Stimulated activated CD8-positive, alpha-beta memory T cell treated with anti-CD3 and anti-CD28 coated beads, Interleukin-4, amount 100 ng/mL, for 48 hours (primary cell): ENCODE measurements at places on chromosomes 4 and X.

GRCh38 chr4:88144048-88144447, 14.4 kb downstream of the ABCG2 start:
- no peak for DNase-seq

GRCh38 chr4:39335566-39335965, 30.6 kb downstream of the RFC1 start:
- DNase-seq: no peak

GRCh38 chr4:1271686-1272085, 18.0 kb upstream of the MAEA start:
- DNase-seq: no peak

- DNase-seq: no peak
Measured at GRCh38 chr4:156547439-156547838, 424.2 kb downstream of the PDGFC start.

DNA sequence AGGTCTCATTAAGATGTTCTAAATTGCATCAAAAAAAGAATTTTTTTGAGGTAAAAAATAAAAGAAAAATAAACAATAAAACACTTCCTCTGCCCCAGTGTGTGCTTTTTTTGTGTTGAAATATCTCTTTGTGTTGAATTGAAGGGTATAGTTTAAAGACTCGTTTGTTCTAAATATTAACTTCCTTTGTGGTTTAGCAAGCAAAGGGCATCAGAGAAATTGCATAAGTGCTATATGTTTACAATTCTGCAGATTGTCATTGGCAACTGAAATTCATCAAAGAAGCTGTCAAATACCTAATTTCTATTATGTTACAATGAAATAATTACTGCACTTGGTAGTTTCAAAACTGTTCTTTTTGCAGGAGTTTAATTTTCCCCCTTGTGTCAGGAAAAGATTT, 260.5 kb downstream of the DKK2 start:
- no peak for DNase-seq

DNA sequence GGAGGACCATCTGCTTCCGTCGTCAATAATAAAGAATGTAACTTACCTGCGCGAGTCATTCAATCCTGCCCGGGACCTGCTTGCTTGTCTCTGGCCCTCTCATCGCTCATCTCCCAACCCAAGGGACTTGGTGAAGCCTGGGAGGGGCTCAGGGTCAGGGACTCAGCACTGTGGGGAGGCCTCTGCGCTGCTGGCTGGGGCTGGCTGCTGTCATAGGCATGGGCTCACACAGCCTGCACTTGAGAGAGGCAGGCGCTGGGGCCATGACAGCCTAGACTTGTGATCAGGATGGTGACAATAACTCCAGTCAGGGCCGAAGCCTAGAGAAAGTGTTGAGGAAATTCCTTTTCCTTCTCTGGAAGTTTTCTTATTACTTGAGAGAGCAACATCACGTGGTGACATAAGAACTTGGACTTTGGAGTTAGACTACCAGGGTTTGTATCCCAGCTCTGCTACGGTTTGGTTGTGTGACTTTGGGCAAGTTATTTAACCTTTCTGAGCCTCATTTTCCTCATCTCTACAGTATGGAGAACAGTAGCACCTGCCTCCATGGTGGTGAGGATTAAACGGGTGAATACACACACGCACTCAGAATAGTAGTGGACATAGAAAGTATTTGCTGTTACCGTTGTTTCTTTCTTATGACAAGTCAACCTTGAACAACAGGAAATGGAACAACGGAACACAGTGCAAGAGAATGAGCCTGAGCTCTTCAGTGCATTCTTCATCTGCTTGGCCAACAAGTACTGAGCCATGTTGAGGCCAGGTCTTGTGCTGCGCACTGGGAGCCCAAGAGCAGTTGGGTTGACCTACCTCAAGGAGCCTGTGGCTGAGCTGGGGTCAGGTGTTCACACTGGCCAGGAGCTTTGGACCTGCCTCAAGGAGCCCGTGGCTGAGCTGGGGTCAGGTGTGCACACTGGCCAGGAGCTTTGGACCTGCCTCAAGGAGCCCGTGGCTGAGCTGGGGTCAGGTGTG, 60.5 kb downstream of the TBC1D14 start:
- peak; percentile 15 for DNase-seq

DNA sequence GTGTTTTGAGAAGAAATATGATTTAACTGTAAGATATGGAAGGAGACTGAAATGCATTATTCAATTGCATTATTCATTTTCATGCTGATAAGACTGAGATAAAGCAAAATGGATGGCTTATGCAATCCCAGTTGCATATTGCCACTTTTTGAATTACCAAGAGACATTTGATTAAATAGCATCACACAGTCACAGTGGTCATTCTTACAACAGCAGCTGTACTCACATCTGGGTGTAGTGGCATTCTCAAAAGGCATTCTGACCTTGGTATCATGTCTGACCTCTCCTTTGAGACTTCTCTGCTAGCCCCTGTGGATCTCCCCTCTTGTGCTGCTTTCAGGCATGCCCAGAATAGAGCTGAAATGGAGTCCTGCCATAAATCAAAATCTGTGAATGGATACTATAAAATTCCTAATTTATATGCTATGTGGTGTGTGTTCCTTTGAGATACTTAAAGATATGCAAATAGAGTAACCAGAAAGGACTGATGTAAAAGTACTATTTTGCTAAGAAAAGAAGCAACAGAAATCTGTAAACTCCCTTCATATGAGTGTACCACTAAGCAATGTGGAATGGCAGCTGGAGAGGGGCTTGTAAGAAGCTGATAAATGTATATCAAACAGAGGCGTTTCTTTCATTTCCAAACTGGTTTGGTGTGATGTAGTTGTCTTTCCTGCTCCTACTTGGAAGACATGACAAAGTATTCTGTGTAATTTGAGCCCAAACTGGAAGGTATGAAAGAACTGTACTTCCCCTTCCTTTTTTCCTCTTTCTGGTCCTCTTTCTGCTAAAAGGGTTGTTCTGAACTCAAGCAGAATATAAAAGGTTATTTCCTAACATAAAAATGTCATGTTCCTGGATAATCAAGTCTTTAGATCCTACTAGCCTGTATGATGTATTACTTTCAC, 25.4 kb upstream of the METAP1 start:
- no peak for DNase-seq

GRCh38 chr4:38411092-38411491, 252.9 kb upstream of the KLF3 start:
- DNase-seq: peak; percentile 35

- DNase-seq: no peak
Measured at GRCh38 chr4:139655116-139655515, 10.5 kb upstream of the MGST2 start.

DNA sequence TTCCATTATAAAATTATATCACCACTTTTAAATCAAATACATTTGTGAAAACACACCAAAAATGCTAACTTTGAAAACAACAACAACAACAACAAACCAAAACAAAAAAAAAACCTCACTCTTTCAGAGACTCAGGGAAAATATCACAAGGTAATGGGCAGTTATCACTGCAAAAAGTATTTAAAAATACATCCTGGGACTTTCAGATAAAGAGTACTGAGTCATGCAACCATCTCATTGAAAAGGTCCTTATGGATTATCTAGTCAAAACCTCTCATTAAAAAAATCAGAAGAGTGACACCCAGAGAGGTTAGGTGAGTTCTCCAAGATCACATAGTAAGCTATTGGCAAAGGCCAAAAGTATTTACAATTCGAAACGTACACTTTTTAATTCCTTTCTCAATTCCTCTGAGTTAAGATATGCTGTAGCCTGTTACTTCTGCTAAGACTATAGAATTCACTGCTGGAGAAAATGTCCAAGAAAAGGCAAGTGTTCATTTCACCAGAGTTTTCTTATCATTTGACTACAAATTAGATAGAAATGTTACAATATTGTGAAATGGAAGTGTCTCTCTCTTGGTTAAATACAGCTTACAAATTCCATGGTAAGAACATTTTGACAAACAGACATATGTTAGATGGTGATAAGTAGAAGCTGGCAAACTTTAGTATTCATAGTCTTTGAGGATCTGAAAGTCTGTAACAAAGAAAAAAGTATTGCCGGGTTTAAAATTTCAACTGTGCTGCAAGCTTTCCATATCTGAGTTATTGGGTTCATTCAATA, 9.3 kb downstream of the STX18 start:
- DNase-seq: no peak

DNA sequence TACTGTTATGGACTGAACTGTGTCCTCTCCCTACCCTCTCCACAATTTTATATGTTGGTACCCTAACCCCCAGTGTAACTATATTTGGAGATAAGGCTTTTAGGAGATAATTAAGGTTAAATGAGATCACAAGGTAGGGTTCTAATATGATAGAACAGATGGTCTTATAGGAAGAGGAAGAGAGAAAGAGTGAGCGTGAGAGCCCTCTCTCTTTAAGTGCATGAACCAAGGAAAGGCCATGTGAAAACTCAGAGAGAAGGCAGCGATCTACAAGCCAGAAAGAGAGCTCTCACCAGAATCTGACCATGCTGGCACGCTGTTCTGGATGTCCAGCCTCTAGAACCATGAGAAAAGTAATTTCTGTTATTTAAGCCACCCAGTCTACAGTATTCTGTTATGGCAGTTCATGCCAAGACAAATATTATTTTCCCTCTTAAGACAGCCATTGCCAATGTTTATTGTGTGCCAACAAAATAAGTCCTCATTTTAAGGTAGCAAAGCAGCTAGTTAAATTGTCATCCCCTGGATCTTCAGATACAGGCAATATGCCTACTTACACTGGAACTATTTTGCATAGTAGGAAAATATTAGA, 336.2 kb downstream of the MID1IP1 start:
- DNase-seq: no peak

DNA sequence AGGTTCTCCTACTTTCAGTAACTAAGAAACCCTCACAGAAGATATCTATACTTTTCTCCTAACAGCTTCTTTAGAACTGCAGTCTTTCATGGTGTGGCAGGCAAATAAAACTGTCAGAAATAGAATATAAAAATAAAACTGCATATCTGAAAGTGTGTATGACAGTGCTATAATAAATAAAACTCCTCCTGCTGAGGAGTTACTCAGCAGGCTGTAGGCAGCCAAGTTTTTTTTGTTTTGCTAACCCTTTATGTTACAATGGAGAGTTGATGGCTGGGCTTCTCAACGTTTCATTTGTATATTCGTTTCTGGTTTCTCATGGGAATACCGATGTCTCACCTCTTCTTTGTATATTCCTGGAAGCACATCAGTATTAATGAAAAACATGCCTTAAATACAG, 18.2 kb upstream of the UGT2B10 start:
- no peak for DNase-seq

GRCh38 chr4:109729117-109729717, 653 bp downstream of the PLA2G12A start:
- no peak for DNase-seq

- DNase-seq: no peak
Measured at GRCh38 chrX:120305531-120306141, 5.6 kb downstream of the TMEM255A start.

- no peak for DNase-seq
Measured at GRCh38 chr4:145531223-145531622, 49.6 kb downstream of the SMAD1 start.

GRCh38 chr4:5399790-5400421, 308.5 kb downstream of the EVC2 start:
- no peak for DNase-seq

- DNase-seq: no peak
Measured at GRCh38 chrX:40683245-40683644, 35.9 kb upstream of the CXorf38 start.

DNA sequence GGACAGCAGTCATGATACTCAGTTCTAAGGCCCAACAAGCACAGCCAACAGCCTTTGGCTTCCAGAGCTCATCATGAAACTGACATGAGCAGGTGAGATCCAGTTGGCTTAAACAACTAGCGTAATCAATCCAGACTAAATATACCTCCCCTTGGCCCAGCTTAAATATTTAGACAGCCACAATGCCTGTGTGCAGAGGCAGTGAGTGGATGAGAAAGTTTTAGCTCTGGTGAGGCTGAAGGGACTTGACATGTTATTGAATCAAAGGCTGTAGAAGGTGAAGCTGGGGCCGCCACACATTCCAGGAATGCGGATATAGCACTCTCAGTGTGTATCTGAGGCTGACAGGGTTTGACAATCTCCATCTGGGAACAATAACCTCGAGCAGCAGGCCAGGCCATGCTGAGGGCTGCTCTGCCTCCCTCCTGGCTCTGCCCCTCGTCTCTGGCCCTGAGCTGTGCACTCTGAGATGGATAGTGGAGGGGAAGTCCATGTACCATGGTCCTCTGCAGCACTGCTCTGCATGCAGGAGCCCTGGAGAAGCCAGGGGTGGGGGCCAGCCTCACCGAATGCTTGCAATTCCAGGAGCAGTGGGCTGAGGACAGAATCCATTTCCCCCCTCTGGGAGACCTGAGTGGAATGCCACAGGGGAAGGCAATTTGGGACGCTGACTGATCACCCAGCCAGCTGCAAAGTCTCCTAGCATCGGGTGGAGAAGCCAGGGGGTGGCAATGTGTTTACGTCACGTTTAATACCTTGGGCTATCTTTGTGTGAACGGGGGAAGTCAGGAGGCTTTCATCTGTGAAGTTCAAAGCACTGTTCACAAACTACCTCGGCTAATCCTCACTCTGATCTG, 37.3 kb upstream of the RASL11B start:
- DNase-seq: no peak
